ENCODE measurements at places on chromosomes 11 and 22. TPM values are rescaled to one million over a fixed set of nuclear protein-coding genes. Genes with fewer than 3 reads are reported as not detected.

Gene TRPC6
- not detected for total RNA-seq

Gene SPA17
- total RNA-seq = 10.1 TPM

Gene PGR
- not detected for total RNA-seq

Gene CALCA
- not detected for total RNA-seq

Gene BTG4
- total RNA-seq = not detected

Gene DBX1
- total RNA-seq = not detected

Gene HTR3B
- not detected for total RNA-seq

Gene SERPING1
- total RNA-seq = 1.3 TPM

Gene C11orf65
- 0.18 TPM for total RNA-seq

Gene C1QTNF5
- total RNA-seq = not detected

Gene TTC36
- 1.2 TPM for total RNA-seq

Gene NEFH
- 0.08 TPM for total RNA-seq

Gene GUCD1
- 97.7 TPM for total RNA-seq

Gene C11orf86
- 0.28 TPM for total RNA-seq

Gene SART1
- total RNA-seq = 76.4 TPM

Gene FAM180B
- total RNA-seq = not detected

Gene CCDC81
- total RNA-seq = 0.49 TPM

Gene SERHL2
- 1.6 TPM for total RNA-seq

Gene BEST1
- total RNA-seq = 0.13 TPM

Gene JAML
- total RNA-seq = 0.39 TPM

Gene TRIM51
- total RNA-seq = not detected

Gene MUC2
- total RNA-seq = 0.08 TPM

Gene ARVCF
- 8.2 TPM for total RNA-seq

Gene MS4A8
- not detected for total RNA-seq

Gene NAV2
- 22.7 TPM for total RNA-seq

Gene OR51I1
- not detected for total RNA-seq

Gene KRTAP5-2
- not detected for total RNA-seq

Gene FDXACB1
- 4.1 TPM for total RNA-seq

Gene PHF21B
- 4.5 TPM for total RNA-seq

Gene PDGFD
- 1.3 TPM for total RNA-seq

Gene RGL4
- total RNA-seq = not detected

Gene LRRN4CL
- 0.13 TPM for total RNA-seq

Gene CABP4
- not detected for total RNA-seq

Measured in Panc1 (cell line).